Stimulated activated CD4-positive, alpha-beta T cell treated with anti-CD3 and anti-CD28 coated beads, TNF-alpha, amount 100 ng/mL, for 1 hour (primary cell): ENCODE measurements at places on chromosomes 1 and 21.

DNA sequence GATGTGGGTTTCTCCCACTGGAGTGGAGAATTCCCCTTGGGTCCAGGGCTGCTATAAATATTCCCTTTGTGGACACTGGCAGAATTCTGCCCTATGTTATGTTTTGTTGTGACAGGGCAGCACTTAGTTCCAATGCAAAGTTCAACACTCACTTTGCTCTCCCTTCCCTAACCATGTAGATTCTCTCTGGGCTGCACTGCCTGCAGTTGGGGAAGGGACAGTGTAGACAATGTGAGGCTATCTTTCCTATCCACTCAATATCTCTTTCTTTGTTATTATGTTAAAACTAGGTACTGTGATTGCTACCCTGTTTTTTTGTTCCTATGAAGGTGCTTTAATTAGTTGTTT is 19.6 kb downstream of the GPR88 start:
- DNase-seq, result no peak

- no peak for DNase-seq
Observed at GRCh38 chr1:7383671-7384520, 387.2 kb upstream of the VAMP3 start.

- DNase-seq, result no peak
Observed at GRCh38 chr1:119448127-119448511, 33.2 kb downstream of the HSD3B2 start.

DNA sequence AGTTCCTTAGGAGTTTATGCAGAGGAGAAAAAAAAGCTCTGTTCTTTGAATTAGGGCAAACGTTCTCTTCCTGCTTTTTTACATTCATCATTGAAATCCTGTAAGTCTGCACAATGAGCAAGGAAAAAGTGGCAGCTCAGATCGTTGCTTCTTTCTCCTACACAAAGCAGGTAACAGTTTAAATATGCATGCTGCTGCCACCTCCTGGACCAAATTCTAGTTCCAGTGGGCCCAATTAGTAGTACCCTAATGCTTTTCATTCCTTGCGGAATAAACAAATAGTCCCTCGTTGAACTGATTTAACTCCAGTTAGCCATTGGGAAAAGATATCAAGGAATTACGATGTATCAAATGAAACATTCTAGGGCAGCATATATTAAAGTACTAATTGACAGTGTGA is 20.1 kb downstream of the YTHDF2 start:
- no peak for DNase-seq

- DNase-seq, result no peak
Observed at GRCh38 chr1:203508463-203509073, 14.6 kb downstream of the OPTC start.

DNA sequence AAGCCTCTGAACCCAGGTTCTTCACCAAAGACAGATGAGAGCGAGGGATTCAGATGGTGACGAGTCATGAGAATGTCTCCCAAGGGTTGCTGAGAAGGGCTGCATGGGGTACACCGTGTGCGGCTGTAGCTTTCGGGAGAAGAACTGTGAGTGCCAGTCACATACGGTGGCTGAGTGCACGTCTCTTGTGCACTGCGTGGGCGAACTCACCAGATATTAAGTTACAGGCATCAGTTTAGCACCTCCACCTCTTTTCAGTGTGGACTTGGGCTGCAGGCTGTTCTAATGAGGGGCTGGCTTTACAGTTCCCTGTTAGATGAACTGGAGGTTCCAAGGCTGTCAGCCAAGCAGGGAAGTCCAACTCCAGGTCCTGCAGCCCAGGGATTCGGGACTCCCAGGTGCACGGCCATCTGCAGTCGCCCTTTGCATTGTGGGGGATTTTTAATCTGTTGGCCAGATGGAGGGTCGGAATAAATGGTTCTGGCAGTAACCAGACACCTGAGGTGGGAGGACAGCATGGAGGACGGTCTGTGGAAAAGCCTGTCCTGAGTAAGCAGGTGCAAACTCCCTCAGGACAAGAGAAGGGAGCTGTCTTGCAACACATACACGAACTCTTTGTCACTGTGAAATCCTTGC is 26.5 kb upstream of the AVPR1B start:
- DNase-seq, result no peak
